ENCODE measurements at places on chromosomes 5 and 9. TPM values are rescaled to one million over a fixed set of nuclear protein-coding genes. Genes with fewer than 3 reads are reported as not detected.

Gene STPG3
- not detected for total RNA-seq

Gene SAXO1
- total RNA-seq, result 0.30 TPM

Gene MAN1B1
- total RNA-seq, result 71.3 TPM

Gene HAPLN1
- not detected for total RNA-seq

DNA sequence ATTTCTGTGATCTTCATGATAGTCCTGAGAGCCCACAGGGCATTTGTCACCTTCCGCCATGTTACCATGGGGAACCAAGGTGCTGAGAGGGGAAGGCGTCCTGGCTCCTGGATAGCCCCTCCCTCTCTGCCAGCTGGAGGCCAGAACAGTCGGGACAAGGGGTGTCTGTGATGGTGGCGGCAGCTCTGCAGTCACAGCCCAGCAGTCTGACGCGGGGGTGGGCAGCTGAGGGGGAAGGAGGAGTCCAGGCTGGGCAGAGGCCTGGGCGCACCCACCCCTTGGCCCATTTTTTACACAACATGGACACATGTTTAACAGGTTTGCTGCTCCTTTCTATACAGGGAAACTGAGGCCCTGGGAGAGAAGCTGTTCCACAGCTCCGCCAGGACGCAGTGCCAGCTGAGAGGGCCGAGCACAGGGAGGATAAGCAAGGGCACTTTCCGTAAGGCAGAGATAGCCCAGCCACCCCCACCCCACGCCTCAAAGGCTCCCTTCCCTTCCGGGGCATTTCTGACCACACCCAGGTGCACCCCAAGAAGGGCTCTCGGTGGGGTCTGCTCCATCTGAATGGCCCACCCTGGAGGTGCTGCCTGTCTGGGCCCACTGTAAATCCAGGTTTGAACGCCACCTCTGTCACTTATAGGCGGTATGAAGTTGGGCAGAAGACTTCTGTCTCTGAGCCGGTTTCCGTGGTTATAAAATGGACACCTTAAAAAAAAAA is 17.1 kb downstream of the LRRC8A start:
- peaks cover 94% of the 10 kb centered on the region for H3K4me1 ChIP-seq
- H3K36me3 ChIP-seq, result peaks cover 15% of the 10 kb centered on the region
- H3K4me3 ChIP-seq, result peak overlapping the region; percentile 67
- peak overlapping the region; percentile 79 for H3K27ac ChIP-seq
- no peak for DNase-seq

- DNase-seq, result no peak
- H3K4me1 ChIP-seq, result no peaks in the 10 kb centered on the region
- H3K36me3 ChIP-seq, result peaks cover 8% of the 10 kb centered on the region
- no peak overlapping the region for H3K4me3 ChIP-seq
- no peaks in the 10 kb centered on the region for H3K27me3 ChIP-seq
- H3K27ac ChIP-seq, result no peak overlapping the region
Measured at GRCh38 chr9:125948887-125949596, 201.9 kb downstream of the PBX3 start.

Measured in CD4-positive, CD25-positive, alpha-beta regulatory T cell (primary cell).